ENCODE measurements at places on chromosomes 13 and 19. TPM values are rescaled to one million over a fixed set of nuclear protein-coding genes. Genes with fewer than 3 reads are reported as not detected.

GRCh38 chr19:46036744-46037128, 4.1 kb downstream of the IGFL4 start:
- no peak for DNase-seq

GRCh38 chr19:45306040-45306439, 16.6 kb downstream of the CKM start:
- no peak for DNase-seq

GRCh38 chr13:106143930-106144709, 391.3 kb downstream of the EFNB2 start:
- DNase-seq = no peak

- DNase-seq = no peak
Measured at GRCh38 chr13:27919934-27920676, at the start of gene PDX1. PDX1 (plus strand) TSS chr13:27920000; CDS start chr13:27920139, 139 bp downstream.

DNA sequence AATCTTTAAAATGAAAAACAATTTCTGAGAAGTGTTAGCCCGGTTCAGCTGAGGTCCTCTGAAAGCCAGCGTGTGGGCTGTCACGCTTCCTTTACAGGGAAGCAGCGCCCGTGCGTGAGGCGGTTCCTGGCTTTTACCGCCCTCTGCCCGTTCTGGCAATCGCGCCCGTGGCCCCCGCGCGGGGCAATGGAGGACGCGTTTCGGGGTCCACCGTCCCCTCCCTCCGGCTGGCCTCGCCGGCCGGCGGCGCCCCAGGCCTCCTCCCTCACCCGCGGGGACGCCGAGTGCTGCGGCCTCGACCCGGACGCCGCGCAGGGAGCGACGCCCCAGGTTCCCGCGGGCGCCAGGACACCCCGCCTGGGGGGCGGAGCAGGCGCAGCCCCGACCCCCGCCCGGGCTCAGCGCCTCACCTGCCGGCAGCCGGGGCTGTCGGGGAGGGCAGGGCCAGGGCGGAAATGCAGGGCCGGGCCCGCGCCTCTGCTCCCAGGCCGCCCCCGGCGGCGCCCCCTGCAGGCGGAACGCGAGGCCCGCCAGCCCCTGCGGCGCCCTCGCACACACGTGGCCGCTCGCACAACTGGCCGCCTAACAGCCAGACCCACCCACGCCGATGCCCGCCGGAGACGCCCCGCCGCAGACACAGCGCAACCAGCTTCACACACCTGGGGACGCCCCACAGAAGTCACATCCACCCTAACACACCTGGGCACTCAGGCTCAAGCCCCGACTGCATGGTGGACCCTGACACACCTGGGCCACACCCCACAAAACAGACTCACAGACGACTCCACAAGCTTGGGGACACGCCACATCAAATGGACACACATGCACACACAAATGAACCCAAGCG, at the start of gene GGACT:
Gene GGACT (minus strand): TSS at position 459 of the 847 bp plus-strand sequence. CDS start 56,198 bp downstream, outside the sequence.
- DNase-seq = peak; percentile 90

- no peak for DNase-seq
Measured at GRCh38 chr13:72565893-72566292, 161.5 kb downstream of the MZT1 start.

DNA sequence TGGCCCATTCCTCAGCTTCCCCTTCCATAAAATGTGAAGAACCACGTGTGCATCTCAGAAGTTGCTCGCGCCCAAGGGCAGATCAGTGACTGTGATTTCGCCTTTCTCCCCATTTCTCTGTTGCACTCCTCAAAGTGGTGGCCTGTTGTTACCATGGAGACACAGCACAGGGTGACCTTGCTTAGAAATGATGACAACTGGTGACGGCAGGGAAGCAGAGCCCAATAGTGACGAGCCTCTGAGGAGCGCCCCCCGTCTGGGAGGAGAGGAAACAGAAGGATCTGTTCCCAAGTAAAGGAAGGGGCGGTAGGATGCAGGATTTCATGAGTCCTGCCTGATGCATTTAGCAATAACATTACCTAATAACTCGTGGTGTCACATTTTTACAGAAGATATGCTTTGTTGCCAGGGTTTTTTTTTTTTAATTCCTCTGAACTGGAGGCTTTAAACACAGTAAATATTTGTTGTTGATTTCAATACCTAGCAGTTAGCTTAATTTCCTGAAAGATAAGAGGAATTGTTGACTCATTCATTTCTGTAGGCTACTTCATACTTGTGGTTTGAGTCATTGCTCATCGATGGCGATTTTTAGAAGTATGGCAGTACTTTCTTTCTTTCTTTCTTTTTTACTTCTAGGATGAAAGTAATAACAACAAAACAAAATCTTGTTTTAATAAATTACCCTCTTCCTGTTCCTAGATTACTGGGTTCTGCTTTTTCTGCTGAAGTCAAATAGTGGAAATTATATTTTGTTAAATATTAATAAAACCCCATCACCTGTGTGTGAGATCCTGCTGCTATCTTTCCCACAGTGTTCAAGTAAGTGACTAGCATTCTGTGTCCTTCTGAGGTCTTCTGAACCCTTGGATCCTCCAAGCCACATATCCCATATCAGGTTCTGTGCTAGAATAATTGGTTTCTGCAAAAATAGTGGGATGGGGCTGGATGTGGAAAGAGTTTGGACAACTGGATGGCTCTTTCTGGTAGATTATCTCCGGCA, 36.0 kb downstream of the MBNL2 start:
- peak; percentile 27 for DNase-seq

GRCh38 chr19:18057557-18057956, 29.2 kb downstream of the IL12RB1 start:
- DNase-seq = no peak

- no peak for DNase-seq
Measured at GRCh38 chr19:3514930-3515329, 8.8 kb downstream of the FZR1 start.

DNA sequence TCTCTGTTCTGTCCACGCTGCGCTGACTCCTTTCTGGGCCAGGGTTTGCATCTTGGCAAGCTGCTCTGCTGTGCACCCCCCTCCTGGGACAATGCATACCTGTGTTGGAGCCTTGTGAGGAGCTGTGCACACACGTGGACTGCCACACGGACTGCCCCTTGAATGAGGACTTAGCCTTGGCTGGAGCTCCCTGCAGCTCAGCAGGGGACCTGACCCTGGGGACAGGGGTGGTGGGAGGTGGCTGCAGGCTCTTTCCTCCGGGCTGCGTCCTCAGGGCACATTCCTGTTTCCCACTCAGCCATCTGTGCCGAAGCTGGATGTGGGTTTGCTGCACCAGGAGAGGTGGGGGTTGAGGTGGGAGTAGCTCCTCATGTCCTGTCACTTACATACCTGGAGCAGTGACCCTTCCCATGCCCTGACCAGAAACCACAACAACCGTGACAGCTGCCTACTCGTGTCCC, 8.2 kb downstream of the RAB11B start:
- DNase-seq = no peak

- no peak for DNase-seq
Measured at GRCh38 chr13:100818711-100819110, 144.1 kb upstream of the TMTC4 start.

GRCh38 chr13:37715606-37716015, 117.0 kb upstream of the POSTN start:
- DNase-seq = no peak

DNA sequence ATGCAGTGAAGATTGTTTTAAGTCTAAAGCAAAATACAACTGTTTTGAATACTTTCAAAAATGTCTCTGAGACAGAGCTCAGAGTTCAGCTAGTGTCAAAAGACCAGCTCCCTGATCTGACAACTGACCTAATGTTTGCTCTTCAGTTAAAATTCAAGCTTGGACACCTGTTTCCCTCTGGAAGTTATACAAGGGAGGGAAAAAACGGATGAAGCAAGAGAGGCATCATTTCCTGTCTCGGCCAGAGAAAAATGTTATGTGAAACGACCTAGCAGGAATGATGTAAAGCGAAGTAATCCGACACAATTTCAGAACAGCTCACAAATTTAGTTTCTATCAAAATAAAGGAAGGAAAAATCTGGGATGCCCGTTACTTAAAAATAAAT, 59.4 kb downstream of the ZAR1L start:
- DNase-seq = no peak

GRCh38 chr13:35621989-35622388, 145.5 kb upstream of the MAB21L1 start:
- DNase-seq = no peak

- DNase-seq = peak; percentile 27
Measured at GRCh38 chr13:43905435-43906031, 25.8 kb downstream of the LACC1 start.

- no peak for DNase-seq
Measured at GRCh38 chr13:110869231-110869804, 45.6 kb downstream of the ANKRD10 start.

GRCh38 chr13:78121001-78121400, 202.4 kb upstream of the EDNRB start:
- DNase-seq = no peak

GRCh38 chr19:29265436-29265835, 52.5 kb upstream of the UQCRFS1 start:
- no peak for DNase-seq

DNA sequence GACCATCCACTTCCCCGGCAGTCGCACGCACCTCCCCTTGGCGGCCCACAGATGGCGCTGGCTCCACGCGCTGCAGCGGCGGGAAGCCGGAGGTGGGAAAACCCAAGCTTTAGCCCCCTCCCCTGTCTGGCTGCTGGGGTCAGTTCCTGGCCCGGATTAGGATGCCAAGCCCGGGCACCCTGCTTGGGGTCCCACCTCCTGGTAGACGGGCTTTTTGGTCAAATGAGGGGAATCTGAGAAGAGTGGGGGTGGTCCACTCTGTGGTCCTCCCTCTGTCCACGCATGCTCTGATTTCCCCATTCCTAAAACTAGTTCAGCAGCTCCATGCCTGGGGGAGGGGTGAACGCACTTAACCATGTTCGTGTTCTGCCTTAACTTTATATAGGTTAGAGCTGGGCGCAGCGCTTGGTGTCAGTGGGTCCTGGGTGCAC, 8.1 kb upstream of the ADGRE2 start:
- DNase-seq = peak; percentile 63

- no peak for DNase-seq
Measured at GRCh38 chr13:87810920-87811344, 139.8 kb downstream of the SLITRK5 start.

Gene OR7D2
- total RNA-seq = 0.05 TPM

Gene TRIM28
- 758 TPM for total RNA-seq

Gene DCLK1
- total RNA-seq = not detected

Gene UGGT2
- 0.18 TPM for total RNA-seq

Gene SMIM17
- not detected for total RNA-seq

Gene GJB6
- 2.9 TPM for total RNA-seq

Gene GEMIN7
- total RNA-seq = 35.5 TPM

Gene DMKN
- 1.3 TPM for total RNA-seq

Gene KXD1
- total RNA-seq = 121 TPM

Measured in activated CD4-positive, alpha-beta T cell treated with anti-CD3 and anti-CD28 coated beads for 36 hours (primary cell).